Dermis lymphatic vessel endothelial cell (primary cell): ENCODE measurements at places on chromosomes 11 and 22. TPM values are rescaled to one million over a fixed set of nuclear protein-coding genes. Genes with fewer than 3 reads are reported as not detected.

The SCUBE2 gene
- total RNA-seq, result 1.4 and 3.4 TPM in 2 replicates

The HBB gene
- not detected in 2 replicates for total RNA-seq

The MMP10 gene
- total RNA-seq, result 0.95 and 1.2 TPM in 2 replicates

The TPBGL gene
- not detected in 2 replicates for total RNA-seq

The DNHD1 gene
- 1.4 and 2.8 TPM in 2 replicates for total RNA-seq

The CASP1 gene
- total RNA-seq, result 6.3 and 28.2 TPM in 2 replicates

The CRYBB2 gene
- not detected in 2 replicates for total RNA-seq

The KCNE3 gene
- total RNA-seq, result 0.11 and 0.34 TPM in 2 replicates

The LSP1 gene
- 0.11 TPM in 1 of 2 replicates, not detected in the other for total RNA-seq

The KRTAP5-10 gene
- total RNA-seq, result not detected in 2 replicates

The PIWIL4 gene
- total RNA-seq, result 0.69 and 2.5 TPM in 2 replicates

The FOLH1 gene
- total RNA-seq, result not detected in 2 replicates
